ENCODE measurements at places on chromosomes 12 and 14.

DNA sequence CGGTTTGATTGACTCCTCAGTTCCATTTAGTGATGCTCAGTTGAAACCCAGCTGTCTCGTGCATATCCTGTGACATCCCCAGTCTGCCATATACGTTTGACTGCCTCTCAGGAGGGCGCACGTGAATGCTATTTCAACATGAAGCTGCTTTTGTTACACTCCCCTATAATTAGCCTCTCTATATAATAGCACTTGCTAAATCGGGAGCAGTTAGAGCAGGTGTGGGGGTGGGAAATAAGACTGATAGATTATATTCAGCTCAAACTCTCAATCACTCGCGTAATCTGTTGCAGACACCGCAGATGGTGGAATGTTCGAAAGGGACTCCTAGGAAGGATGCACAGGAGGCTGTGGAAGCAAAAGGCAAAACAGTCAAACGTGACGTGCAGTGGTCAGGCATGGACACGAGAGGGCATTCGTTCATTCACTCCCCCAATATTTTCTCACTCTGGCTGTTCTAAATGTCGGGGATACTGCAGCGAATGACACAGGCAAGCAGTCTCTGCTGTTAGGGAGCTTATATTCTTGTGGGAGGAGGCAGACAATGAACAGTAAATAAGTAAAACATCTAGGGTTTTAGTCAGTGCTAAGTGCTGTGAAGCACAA lies 29.8 kb downstream of the KCNA1 start:
- no peak for DNase-seq

DNA sequence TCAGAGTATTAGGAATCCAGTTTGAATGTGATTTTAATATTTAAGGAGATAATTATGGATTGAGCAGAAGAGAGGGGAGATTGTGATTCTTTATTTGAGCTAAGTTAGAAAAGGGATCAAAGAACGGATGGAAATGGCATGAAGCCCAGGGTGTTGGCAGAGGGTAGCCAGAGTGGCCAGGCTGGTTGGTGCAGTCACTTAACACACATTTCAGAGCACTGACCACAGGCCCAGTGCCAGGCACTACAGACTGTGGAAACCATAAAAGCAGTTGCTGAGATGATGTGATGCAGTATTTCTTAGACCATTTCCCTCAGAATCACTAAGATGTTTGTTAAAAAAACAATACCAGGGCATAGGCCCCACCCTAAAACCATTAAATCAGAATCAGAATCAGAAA lies 167.7 kb upstream of the AMIGO2 start:
- DNase-seq: no peak

- DNase-seq: no peak
Measured at GRCh38 chr12:15688202-15688736, 100.9 kb downstream of the EPS8 start.

DNA sequence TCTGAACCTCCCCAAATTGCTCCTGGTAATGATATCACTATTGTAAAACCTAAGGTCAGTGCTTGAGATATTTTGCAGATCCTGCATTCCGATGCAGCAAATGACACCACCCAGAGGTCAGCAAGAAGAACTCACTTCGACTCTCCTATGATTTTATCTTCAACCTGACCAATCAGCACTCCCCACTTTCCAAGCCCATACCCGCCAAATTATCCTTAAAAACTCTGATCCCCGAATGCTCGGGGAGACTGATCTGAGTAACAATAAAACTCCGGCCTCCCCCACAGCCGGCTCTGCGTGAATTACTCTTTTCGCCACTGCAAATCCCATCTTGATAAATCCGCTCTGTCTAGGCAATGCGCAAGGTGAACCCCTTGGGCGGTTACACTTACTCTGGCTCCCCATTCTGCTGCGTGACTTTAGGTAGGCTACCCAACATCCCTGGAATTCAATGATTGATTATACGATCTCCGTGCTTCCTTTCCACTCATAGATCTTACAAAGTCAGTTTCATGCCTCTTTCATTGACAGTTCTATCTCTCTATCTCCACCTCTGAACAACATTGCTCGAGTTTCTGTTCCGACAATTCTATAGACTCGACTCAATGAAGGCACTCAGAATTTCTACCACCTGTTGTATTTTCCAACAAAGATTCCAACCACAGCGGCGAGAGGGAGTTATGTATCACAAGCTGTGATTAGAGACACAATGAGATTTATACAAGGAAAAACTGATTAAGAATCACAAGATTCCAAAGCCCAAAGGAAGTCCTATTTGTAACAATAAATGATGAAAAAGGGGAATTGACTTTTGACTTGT lies 939 bp downstream of the NPC2 start:
- DNase-seq: peak; percentile 50

- DNase-seq: peak; percentile 83
Measured at GRCh38 chr12:70576341-70577282, 60.6 kb downstream of the PTPRB start.

Measured in fibroblast of skin of right biceps (primary cell).